ENCODE measurements at places on chromosomes 3 and 15. TPM values are rescaled to one million over a fixed set of nuclear protein-coding genes. Genes with fewer than 3 reads are reported as not detected.

DNA sequence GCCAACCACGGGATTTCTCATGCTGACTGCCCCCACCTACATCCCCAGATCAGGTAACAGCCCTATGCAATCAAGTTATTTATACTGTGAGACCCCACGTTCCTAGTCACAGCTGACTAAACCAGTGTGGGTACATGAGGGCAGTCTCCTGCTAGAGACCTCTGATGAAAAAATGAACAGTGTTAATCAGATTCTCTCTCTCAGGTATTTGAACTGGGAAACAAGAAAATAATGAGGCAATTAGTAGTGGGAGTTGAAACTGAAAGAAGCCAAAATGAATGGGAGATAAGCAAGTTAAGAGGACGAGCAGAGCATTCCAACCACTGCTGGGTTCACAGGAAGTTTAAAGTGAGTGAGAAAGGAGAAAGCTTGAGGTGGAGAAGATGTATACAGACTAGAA is 98.5 kb upstream of the MYO5C start:
- no peak for DNase-seq

GRCh38 chr15:65421360-65422215 is 1.2 kb downstream of the IGDCC4 start:
- no peak for DNase-seq

GRCh38 chr3:3646934-3647333 is 152.3 kb upstream of the LRRN1 start:
- DNase-seq: no peak

DNA sequence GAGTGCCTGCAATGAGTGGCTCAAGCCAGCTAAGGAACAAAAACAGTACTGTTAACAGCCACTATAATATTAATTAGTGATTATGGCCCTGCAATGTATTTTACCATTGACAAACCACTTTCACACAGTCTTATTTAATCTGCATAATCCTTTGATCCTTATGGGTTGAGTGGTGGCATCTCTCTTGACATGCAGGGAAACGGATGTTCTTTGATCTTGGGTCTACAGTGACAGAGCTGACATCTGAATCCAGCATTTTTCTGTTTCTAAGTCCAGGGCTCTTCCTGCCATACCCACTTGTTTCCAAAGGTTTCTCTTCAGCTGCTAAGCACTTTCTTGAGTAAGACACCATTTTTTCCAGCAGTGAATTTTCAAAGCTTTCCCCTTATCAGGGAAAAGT is 277.7 kb upstream of the ROPN1 start:
- no peak for DNase-seq

DNA sequence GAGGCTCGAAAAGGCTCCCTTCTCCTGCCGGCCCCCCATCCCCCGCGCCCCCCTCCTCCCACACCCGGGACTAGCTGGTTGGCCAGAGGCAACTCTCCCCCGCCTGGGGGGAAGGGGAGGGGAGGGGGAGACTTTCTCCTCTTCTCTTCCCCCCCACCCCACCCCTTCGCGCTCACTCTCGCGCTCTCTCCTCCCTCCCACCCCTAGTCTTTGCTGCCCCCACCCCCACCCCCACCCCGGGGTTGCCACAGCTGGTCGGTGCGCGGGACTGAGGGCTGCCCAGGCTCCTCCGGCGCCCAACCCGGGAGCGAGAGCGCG is 710 bp downstream of the MECOM start:
- DNase-seq: no peak

GRCh38 chr3:153903430-153903829 is 217.8 kb upstream of the ARHGEF26 start:
- no peak for DNase-seq

RAD51 gene
- total RNA-seq: 4.3 TPM

ACAN gene
- total RNA-seq: not detected

ACP3 gene
- total RNA-seq: 0.78 TPM

LRRC2 gene
- not detected for total RNA-seq
